ENCODE measurements at places on chromosomes 5 and 9.

GRCh38 chr9:137461663-137462395 lies 2.7 kb upstream of the NSMF start:
- peak; percentile 81 for DNase-seq

GRCh38 chr5:14305045-14305444 lies 161.9 kb downstream of the TRIO start:
- DNase-seq = no peak

DNA sequence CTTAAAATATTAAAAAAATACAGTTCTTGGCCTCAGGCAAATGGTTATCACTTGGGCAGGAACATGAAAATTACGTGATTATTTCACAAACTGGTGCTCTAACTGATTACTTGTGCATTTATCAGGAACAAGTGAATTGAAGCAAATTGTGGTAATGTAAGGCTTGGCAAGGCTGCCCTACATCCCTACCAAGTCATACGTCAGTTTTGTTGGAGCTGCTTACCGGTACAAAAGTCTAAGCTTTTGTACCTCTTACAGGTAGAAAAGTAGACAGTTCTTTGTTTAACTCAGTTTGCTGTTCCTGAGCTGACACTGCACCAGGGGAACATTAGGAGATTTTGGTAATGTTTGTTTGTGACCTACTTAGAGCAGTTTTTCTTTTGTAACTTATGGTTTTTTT lies 2.2 kb downstream of the G3BP1 start:
- no peak for DNase-seq

DNA sequence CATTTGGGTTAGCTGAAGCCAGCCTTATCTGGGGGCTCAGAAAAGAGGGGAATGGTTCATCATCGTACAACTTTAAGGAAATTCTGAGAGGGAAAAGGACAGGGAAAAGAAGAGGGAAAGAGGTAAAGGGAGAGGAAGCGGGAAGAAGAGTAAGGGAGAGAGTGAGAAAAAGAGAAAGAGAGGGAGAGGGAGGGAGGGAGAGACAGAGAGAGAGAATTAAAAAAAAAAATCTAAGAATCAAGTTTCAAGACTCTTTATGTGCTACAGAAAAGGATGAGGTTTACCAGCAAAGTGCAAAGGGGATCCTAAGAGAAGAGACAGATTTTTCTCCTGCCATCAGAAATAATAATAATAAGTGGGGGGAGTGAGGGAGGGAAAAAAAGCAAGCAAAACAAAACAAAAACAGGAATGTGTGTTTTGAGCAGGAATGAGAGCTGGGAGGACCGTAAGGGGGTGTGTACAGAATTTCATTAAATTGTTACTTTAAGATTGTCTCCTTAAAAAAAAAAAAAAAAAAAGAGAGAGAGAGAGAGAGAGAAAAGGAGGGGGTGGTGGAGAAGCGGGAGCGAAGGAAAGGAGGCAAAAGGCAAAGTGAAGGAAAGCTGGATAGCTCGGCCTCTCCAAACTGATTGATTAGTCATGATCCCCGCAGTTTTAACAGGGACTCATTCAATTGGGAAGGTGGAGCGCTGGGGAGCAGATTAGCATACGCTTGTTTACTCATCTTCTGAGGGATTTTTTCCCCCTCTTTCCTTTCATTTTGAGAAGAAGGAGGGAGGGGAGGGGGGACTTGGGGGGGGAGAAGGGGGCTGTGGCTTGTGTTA lies 438 bp upstream of the PAPPA start:
- DNase-seq = no peak

DNA sequence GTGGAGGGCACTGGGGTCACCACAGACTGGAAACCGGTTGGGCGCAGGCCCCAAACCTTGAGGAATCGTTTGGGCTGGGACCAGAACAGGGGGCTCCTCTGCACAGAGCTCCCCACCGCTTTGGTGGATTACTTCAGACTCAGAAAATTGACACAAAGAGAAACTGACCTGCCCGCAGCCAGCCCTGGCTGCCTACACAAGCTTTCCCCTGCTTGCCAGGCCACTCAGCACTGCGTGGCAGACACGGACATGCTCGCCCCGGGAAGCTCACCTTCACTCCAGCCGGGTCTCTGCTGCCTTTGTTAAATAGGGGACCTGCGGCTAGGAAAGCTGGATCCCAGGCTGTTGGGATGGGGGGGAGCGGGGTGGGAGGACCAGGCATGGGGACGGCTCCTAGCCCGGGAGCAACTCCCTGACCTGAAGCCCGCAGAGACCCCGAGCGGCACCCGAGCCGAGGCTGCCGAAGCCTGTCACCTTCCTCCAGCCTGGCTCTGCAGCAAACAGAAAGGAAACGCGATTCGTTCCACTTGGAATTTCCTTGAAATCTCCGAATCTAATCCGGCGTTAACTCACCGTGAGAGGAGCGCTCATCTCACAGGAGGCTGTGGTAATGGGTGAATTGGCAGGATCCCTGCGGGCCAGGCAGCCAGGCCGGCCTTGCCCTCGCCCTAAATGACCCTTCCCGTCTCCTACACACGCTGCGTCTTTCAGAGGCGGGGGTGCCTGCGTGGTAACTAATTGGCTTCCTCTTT lies 8.8 kb downstream of the PAX5 start:
- no peak for DNase-seq

DNA sequence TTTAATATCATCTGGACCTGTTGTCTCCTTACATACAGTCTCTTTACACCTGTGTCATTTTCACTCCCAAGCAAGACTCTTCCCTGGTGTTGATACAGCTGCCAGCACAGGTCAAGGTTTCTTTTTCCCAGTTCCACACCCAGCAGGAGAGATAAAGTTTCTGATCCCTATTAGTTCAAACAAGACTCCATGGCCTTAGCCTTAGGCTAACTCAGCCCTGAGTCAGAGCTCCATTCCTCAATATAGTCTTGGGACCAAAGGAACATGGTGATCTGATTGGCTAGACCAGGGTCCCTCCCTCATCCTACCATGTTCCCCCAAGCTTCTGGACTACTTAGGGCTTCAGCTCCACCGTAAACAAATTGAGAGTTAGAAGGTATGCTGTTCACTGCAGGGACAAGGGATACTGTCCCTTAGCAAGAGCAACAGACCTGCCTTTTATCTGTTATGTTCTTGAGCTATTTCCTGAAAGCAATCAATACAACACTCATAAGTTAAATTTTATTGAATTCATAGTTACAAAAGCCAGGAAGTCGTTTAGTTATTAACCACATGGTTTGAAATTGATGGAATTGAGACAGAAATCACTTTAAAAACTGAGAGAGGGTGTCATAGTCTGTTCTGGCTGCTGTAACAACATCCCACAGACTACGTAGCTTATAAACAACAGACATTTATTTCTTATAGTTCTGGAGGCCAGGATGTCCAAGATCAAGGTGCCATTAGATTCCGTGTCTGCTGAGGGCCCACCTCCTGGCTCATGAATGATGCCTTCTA lies 20.5 kb downstream of the SLC1A1 start:
- no peak for DNase-seq

DNA sequence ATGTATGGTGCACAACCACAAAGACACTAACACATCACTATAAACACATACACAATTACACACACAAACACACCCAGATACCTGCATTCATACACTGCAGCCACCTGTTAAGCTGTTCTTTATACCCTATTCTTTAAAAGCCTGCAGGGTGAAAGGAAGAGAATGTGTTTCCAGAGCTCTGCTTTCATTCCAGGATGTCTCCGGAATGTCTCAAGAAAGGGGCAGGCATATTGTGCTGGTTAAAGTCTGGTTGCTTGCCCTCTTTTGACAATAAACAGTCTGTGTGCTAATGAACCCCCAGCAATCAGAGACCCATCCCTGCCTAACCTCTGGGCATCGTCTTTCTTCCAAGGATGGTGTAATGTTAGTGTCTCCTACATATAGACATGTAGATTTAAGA lies 181.6 kb downstream of the EPB41L4A start:
- DNase-seq = no peak

DNA sequence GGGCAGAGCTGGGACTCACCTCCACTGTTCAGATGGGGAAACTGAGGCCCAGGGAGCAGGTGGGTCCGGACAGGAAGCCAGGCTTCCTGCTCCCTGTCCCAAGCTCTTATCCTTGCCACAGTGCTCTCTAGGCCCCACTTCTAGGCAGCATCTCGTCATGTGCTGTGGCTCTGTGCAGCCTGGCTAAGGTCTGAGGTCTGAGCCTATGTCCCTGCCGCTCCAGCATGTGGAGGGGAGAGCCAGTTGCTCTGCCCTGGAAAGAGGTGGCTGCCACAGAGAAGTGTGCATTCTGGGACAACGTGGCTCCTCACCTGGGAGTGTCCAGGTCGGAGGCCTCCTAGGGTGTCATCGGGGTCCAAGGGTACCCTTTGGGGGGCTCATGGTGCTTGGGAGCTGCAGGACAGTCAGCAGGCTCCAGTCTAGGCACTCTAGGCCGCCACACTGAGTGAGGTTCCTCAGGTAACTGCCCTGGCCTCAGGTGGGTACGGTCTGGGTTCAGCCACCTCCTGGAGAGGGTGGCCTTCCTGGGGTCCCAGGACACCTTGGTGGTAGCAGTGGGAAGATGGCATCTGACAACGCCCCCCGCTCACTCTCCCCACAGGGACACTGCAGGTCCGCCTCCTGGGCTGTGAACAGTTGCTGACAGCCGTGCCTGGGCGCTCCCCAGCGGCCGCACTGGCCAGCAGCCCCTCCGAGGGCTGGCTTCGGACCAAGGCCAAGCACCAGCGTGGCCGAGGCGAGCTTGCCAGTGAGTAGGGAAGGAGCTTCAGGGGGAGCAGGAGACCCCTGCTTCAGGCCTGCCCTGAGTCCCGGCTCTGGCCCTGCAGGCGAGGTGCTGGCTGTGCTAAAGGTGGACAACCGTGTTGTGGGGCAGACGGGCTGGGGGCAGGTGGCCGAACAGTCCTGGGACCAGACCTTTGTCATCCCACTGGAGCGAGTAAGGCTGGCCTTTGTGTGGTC lies 10.4 kb downstream of the PKN3 start:
- DNase-seq = no peak

DNA sequence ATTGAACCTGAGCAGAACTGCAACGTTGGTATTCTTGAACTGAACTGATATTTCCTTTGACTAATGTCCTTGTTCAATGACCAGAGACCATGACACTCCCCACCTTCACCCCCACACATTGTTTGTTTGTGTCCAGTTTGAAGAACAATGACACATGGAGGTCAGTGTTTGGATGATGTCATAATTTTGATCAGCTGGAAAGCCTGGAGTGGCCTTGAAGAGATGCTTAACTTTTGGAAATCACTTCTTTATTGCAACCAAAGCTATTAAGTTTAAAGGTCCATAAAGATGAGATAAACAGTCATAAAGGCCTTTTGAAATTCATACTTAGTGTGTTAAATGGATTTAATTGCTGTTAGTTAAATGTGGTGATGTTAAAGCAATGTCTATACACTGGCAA lies 92.7 kb downstream of the TMC1 start:
- DNase-seq = no peak

DNA sequence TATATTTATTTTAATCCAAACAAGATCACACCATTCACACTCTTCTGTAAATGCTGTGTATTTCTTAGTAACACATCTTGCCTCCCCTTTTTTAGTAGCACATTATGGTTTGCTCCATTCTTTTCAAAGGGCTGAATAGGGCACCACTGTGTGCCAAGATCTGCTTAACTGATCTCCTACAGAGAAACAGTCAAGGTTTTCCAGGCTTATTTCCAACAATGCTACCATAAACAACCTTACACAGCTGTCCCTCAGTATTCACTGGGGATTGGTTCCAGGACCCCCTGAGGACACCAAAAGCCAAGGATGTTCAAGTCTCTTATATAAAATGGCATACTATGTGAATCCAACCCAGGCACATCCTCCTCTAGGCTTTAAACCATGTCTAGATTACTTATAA lies 16.5 kb downstream of the GOLM1 start:
- no peak for DNase-seq

- no peak for DNase-seq
Measured at GRCh38 chr5:167582283-167582682, 709.2 kb upstream of the WWC1 start.

DNA sequence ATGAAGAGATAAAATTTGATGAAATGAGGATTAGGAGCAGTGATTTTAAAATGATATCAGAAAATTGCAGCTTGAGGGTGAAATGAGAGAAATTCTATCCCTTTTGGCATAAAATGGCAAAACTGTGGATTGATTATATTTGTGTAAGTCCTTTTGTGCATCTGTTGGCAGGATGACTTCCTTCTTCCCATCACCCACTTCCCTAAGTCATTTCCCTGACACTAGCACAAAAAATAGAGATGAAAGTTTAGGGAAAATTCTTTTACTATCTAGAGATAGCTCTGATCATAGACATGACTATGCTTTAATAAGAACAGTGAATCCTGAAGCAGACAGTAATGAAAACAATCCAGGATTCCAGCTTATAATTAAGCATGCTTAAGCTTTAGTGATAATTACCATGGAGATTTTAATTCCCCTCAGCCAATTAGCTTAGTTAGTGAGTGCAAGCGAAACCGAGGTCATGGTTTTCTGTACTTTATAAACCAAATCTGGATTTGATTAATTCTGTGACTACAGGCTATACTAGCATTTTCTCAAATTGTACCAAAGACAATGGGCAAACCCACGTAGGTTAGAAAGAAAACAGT lies 163.6 kb upstream of the TARS1 start:
- no peak for DNase-seq

DNA sequence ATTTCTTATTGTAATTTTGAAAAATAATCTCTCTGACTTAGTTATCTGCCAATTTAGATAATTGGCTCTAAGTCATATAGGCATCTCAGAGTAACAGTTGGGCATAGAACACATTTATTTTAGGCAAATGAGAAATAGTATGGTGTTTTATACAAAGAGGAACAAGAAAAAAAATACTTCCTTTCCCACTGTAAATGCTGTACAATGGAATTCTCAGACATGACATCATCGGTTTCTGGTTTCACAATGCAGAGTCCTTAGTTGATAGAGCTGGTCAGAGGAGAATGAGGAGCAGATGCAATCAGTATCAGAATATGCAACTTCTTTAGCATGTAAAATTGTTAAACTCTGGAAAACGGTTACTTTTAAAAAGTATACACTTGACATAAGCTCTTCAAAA lies 49.4 kb downstream of the PLK2 start:
- DNase-seq = no peak

- no peak for DNase-seq
Measured at GRCh38 chr5:40217553-40217952, 462.2 kb upstream of the PTGER4 start.

- DNase-seq = no peak
Measured at GRCh38 chr9:133788819-133789717, 50.9 kb upstream of the SARDH start.

Data from stimulated activated CD8-positive, alpha-beta memory T cell treated with anti-CD3 and anti-CD28 coated beads, Interleukin-7, amount 100 ng/mL, for 4 hours (primary cell).